ENCODE measurements at places on chromosomes 1 and 21.

- no peak for DNase-seq
Observed at GRCh38 chr21:29295066-29295650, 3.6 kb upstream of the BACH1 start.

GRCh38 chr1:236753964-236754363, 41.1 kb upstream of the MTR start:
- DNase-seq = no peak

GRCh38 chr1:87024936-87025540, 110.6 kb downstream of the HS2ST1 start:
- peak; percentile 7 for DNase-seq

- no peak for DNase-seq
Observed at GRCh38 chr1:159443066-159443750, 3.7 kb downstream of the OR10J1 start.

GRCh38 chr1:174841747-174842146, 158.0 kb upstream of the CACYBP start:
- no peak for DNase-seq

DNA sequence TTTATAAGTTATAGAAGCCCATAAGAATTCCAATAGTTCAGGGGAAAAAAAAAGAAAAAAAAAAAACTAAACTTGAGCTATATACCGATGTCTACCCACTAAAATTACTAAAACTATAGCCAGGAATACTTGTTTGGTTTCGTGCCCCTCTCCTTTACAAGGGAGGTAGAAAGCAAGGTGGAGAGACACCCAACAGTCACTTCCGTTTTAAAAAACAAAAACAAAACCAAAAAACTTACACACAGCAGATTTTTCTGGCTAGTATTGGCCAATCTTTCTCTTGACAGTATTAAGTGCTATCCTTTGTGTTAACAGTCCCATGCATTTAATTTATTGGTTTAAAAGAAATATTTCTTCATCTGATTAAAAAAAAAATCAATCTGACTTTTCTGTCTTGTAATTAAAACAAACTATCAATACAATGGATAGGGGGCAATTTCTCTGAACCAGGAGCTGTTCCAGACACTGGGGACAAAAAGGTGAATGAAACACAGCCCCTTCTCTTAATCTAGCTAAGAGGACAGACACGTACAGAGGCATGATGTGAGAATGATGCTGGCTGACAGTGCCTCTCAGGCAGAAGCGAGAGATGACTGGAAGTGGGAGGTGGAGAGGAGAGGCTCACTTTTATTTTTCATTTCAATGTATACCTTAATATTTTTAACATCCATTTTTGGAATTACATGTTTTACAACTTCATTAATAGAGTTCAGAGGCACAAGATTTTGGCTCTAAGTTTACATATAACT, 214.8 kb downstream of the RERE start:
- DNase-seq = no peak

DNA sequence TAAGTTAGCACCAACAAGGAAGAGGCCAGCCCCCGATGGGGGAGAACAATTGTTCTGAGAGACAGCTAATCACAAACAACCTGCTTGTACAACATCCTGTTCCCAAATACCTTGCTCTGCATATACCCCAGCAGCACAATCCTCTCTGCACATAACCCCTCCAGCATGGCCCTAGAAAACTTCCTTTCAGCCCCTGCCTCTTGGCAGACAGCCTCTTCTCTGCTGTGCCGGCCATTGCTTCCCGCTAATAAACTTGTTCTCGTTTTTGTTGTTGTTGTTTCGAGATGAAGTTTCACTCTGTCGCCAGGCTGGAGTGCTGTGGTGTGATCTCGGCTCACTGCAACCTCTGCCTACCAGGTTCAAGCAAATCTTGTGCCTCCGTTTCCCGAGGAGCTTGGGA, 392.7 kb downstream of the SMYD3 start:
- no peak for DNase-seq

- DNase-seq = peak; percentile 91
Observed at GRCh38 chr1:177310326-177310725, 139.6 kb downstream of the BRINP2 start.

GRCh38 chr1:107252271-107252670, 111.4 kb downstream of the NTNG1 start:
- no peak for DNase-seq

DNA sequence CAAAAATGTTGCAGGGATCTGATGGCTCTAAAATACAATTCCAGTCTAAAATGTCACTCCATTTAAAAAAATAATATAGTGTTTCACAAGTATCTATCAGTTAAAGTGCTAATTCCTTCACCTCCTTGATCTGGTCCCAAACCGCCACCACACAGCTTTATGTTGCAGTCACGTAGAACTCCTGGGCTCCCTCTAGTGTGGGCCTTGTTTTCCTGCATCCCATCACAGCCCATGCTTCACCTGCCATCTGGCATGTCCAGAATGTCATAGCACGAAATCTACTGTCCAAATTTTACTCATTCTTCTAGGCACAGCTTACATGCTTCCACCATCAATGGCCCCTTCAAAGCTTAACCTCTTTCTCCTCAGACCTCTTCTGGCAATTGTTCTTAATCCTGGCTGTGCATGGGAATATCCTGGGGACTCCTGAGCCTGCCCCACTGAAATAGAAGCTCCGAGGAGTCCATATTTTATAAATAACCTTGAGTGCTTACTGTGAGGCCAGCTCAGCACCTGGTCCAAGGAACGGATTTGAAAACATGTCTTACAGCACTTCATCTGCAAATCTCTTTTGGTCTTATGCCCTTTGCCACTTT, 15.5 kb downstream of the FYB2 start:
- DNase-seq = no peak

DNA sequence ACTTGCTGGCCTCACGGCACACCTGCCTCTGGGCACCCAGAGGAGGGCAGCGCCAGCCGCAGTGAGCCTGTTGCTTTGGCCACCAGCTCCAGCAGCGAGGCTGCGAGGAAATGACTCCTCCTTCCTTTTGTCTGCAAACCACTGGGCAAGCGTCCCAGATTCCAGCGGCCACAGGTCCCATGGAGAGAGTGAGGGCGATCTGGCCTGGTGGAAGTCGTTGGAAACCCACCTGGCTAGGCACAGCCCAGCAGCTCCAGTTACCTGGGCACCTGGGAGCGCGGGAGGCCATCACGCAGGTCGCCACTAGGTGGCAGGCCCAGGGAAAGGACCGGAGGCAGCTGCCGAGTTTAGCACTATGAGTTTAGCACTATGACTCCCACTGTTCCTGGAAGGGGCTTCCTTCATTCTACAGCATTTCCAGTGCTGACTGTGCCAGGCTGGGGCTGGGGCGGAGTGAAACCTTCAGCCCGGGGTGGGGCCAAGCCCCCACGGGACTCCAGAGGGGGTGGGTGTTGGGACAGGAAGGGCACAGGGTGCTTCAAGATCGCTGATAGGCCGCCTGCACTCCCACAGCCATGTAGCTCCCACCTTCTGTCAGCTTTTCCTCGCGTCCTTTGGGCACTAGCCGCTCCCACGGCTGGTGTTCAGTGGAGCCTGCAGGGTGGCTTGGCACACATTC, 1.1 kb upstream of the ESPN start:
- no peak for DNase-seq
